ENCODE measurements at places on chromosomes 12 and 14.

GRCh38 chr12:77679686-77680085 is 151.0 kb upstream of the NAV3 start:
- no peak for DNase-seq

- DNase-seq = no peak
Observed at GRCh38 chr12:92041742-92042141, 103.9 kb downstream of the BTG1 start.

DNA sequence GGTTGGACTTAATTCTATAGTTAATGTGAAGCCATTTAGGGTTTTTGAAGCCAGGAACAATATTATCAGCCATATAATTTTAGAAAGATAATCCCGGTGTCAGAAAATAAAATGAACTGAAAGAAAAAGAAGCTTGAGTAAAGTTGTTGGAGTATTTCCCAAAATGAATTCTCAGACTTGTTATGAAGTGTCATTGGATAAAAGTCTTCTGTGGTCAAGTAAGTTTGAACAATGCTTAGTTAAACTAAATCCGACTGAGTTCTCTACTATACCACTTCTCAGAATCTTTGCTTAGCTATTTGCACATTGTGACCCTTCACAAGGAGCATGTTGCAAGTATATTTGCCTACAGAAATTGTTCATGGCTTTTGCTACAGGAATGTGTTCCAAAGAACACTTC is 17.5 kb upstream of the FLRT2 start:
- no peak for DNase-seq

DNA sequence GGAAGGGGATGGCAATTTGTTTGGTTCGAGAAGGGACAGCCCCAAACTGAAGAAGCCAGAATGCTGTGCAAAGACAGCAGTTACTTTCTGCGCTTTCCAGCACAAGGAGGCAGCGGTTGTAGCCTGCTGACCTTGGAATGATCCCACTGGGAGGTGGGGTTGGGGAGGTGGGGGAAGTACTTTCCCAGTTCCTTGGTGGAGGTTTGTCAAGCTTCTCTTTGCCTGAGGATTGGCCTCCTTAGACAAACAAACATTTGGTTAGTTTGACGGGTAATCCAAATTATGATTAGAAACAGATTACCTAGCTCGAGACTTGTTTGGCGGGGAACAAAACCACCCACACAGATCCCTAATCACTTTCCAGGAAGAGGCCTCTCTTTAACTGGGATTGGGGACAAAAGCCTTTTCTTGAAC is 79.1 kb upstream of the EGLN3 start:
- DNase-seq = no peak
